Activated naive CD4-positive, alpha-beta T cell treated with anti-CD3 and anti-CD28 coated beads, Interleukin-2, amount 10 ng/mL, durations not matched to agents 7 days and 5 days (primary cell): ENCODE measurements at places on chromosomes 2 and 18.

DNA sequence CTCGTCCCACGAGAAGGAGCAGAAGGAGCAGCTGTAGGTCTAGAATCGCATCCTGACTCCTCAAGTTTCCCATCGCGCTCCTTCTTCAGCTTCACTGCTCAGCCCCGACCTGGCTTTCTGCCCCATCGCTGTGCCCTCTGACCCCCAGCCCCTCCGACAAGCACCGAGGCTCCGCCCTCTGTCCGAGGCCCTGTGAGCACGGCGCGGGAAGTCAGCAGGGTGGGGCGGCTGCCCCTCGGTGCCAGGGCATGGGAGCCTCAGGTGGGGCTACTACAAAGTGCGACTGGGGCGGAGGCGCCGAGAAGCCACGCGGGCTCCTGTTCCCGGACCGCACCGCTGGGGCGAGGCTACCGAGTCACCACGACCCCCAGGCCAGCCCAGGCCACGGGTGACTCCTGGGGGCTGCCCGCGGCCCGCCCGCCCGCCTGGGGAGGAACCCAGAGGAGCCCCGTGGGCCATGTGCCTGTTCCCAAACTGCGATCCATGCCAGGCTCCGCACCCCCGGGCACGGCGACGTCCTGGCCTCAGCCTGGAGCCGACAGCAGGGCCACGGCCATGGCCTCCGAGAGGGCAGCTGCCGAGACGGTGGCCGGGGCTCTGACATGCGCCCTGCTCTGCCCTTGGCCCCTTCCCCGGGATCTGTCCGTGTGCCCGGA is 36.6 kb upstream of the ID2 start:
- peaks cover 10% of the 10 kb centered on the region for H3K27me3 ChIP-seq
- no peaks in the 10 kb centered on the region for H3K36me3 ChIP-seq

GRCh38 chr2:156323754-156324153 is 8.8 kb downstream of the NR4A2 start:
- H3K27me3 ChIP-seq: peaks cover 90% of the 10 kb centered on the region
- H3K36me3 ChIP-seq: peaks cover 6% of the 10 kb centered on the region
- H3K4me3 ChIP-seq: no peak overlapping the region

GRCh38 chr2:50645346-50645745 is 386.6 kb downstream of the NRXN1 start:
- no peaks in the 10 kb centered on the region for H3K36me3 ChIP-seq
- no peaks in the 10 kb centered on the region for H3K4me1 ChIP-seq
- H3K27me3 ChIP-seq: no peaks in the 10 kb centered on the region
- no peak overlapping the region for H3K27ac ChIP-seq
- no peak overlapping the region for H3K4me3 ChIP-seq
- DNase-seq: no peak

DNA sequence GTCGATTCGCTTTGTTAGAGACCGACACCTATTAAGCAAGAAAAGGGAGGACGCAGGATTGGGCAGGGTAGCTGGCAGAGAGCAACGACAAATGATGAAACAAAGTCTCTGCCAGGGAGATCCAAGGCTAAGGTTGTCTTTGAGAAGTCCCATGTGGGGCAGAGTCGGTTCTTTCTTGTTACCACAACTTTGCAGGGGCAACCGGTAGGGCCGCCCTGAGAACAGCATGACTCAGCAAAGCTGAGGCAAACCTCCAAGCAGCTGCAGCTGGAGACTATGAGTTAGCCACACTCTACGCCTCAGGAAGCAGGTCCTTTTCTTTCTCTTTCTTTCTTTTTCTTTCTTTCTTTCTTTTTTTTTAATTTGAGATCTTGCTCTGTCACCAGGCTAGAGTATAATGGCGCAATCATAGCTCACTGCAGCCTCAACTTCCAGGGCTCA is 452.3 kb upstream of the ID2 start:
- H3K4me3 ChIP-seq: no peak overlapping the region
- peak; percentile 64 for DNase-seq
- peaks cover 13% of the 10 kb centered on the region for H3K4me1 ChIP-seq
- no peak overlapping the region for H3K27ac ChIP-seq
- no peaks in the 10 kb centered on the region for H3K36me3 ChIP-seq

GRCh38 chr2:35035883-35036282 is 1319.7 kb upstream of the CRIM1 start:
- H3K4me3 ChIP-seq: no peak overlapping the region
- no peak overlapping the region for H3K27ac ChIP-seq
- no peaks in the 10 kb centered on the region for H3K27me3 ChIP-seq

GRCh38 chr2:128593879-128594650 is 275.4 kb upstream of the HS6ST1 start:
- no peak overlapping the region for H3K27ac ChIP-seq
- no peak for DNase-seq
- no peak overlapping the region for H3K4me3 ChIP-seq

DNA sequence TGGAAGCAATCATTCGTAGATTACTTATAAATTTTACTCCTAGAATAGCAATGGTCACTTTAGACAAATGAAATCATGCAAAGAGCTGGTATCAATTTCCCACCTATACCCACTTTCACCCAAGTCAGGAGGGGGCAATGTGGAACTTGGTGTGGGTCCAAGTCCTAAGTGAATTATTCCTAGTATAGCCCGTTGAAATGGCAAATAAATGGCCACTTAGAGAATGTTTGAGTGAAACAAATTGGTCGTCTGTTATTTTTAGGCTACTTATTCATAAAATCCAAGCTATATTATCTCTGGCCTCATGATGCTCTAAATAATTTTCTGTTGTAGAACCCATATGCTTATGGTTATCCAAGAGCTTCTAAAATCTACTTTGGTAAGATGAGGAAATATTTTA is 98.1 kb downstream of the MYO3B start:
- no peaks in the 10 kb centered on the region for H3K4me1 ChIP-seq
- peaks cover 4% of the 10 kb centered on the region for H3K27me3 ChIP-seq
- no peak for DNase-seq
- H3K36me3 ChIP-seq: no peaks in the 10 kb centered on the region
- H3K4me3 ChIP-seq: no peak overlapping the region

DNA sequence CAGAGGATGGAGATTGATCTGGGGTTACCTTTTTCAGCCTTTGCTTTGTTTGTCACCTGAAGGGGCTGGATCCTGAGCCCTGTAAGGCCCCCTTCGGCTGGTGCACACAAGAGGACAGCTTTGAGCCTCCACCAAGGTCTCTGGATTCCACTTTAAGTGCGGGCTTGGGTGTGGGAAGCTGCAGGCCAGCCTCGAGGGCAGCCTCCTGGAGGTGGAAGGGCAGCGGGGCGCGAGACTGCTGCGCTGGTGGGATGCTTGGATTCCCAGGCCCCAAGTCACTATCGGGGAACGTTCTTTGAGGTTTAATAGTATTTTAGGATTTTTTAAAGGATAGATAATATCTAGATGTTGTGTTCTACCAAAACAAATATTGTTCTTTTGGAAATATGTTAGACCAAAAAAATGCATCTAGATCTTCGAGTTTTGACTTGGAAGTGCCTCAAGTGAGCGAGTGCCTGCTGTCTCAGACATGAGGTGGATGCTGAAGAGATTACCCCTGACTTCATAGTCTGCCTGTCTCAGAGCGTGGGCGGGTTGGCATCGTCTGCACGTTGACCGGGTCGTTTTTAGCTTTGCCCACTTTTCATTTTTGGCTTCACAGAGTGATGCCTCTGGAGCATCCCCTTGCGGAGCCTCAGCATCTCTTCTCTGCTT is 113.8 kb downstream of the AGAP1 start:
- H3K36me3 ChIP-seq: no peaks in the 10 kb centered on the region
- H3K27me3 ChIP-seq: no peaks in the 10 kb centered on the region
- no peaks in the 10 kb centered on the region for H3K4me1 ChIP-seq
- no peak overlapping the region for H3K4me3 ChIP-seq

- H3K4me1 ChIP-seq: peaks cover 56% of the 10 kb centered on the region
- no peak overlapping the region for H3K4me3 ChIP-seq
- no peak for DNase-seq
- peaks cover 29% of the 10 kb centered on the region for H3K27me3 ChIP-seq
- H3K27ac ChIP-seq: no peak overlapping the region
Observed at GRCh38 chr2:174776675-174777074, 12.4 kb upstream of the CHRNA1 start.

DNA sequence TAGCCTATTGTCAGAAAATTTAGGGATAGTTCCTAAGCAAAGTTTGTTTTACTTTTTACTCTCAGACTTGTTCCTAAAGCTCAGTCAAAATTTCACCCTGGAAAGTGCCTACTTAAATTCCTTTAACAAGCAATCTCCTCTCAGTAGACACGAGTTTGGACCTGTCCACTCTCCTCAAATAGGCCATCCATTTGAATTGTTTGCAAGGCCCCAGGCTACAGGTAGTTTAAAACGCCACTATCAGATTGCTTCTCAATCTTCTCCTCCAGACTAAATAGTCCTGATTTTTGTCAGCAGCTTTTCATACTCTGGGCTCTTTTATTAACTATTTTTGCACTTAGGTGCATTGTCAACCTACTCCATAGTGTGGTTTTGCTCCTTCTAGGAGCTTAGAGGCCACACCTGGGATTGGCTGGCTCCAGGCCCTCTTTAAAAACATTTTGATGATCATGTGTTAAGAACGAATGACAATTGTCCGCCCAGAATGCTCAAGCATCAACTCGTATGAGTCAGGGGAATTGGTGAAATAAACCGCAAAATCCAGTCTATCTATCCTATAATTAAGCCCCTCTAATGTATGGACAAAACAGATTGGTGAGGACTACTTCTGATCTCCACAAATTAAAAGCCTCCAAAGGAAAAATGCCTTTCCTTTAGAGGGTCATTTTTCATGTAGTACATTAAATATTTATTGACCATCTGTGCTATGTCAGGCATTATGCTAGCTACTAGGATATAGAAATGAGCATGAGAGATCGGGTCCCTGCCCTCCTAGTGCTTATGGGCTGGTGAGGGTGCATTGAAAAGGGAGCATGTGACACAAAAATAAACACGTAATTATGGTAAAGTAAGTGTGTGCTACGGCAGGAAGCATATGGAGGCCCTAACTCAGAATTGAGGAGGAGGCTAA is 333.8 kb upstream of the TNP1 start:
- no peak for DNase-seq
- no peaks in the 10 kb centered on the region for H3K36me3 ChIP-seq
- H3K27ac ChIP-seq: no peak overlapping the region
- H3K4me1 ChIP-seq: no peaks in the 10 kb centered on the region

- H3K27ac ChIP-seq: no peak overlapping the region
- no peaks in the 10 kb centered on the region for H3K36me3 ChIP-seq
- no peaks in the 10 kb centered on the region for H3K27me3 ChIP-seq
- no peak for DNase-seq
- no peaks in the 10 kb centered on the region for H3K4me1 ChIP-seq
Observed at GRCh38 chr2:29744976-29745375, 176.4 kb downstream of the ALK start.
